ENCODE measurements at places on chromosomes 3 and 15. TPM values are rescaled to one million over a fixed set of nuclear protein-coding genes. Genes with fewer than 3 reads are reported as not detected.

Gene STAC
- total RNA-seq: not detected

Gene CD86
- total RNA-seq: not detected

Gene TMEM42
- total RNA-seq: 15.8 TPM

Gene GNB5
- total RNA-seq: 23.2 TPM

Gene TM6SF1
- 1.7 TPM for total RNA-seq

Gene INSYN1
- not detected for total RNA-seq

Gene LRRK1
- total RNA-seq: 0.20 TPM

Gene ATP2B2
- total RNA-seq: not detected

Gene MYL3
- total RNA-seq: not detected

Gene CPEB1
- not detected for total RNA-seq

Gene CCR5
- total RNA-seq: not detected

Gene BFSP2
- not detected for total RNA-seq

Gene CYP1A1
- 0.37 TPM for total RNA-seq

Gene NDN
- 2.3 TPM for total RNA-seq

Gene ABI3BP
- not detected for total RNA-seq

Gene CYFIP1
- total RNA-seq: 35.1 TPM

Gene VGLL3
- total RNA-seq: not detected

Gene SYNM
- total RNA-seq: 1.4 TPM

Gene ISLR
- total RNA-seq: not detected

All from activated naive CD4-positive, alpha-beta T cell treated with anti-CD3 and anti-CD28 coated beads for 36 hours (primary cell).